ENCODE measurements at places on chromosomes 1 and 21.

- DNase-seq, result no peak
Observed at GRCh38 chr1:82337635-82338034, 536.9 kb downstream of the ADGRL2 start.

DNA sequence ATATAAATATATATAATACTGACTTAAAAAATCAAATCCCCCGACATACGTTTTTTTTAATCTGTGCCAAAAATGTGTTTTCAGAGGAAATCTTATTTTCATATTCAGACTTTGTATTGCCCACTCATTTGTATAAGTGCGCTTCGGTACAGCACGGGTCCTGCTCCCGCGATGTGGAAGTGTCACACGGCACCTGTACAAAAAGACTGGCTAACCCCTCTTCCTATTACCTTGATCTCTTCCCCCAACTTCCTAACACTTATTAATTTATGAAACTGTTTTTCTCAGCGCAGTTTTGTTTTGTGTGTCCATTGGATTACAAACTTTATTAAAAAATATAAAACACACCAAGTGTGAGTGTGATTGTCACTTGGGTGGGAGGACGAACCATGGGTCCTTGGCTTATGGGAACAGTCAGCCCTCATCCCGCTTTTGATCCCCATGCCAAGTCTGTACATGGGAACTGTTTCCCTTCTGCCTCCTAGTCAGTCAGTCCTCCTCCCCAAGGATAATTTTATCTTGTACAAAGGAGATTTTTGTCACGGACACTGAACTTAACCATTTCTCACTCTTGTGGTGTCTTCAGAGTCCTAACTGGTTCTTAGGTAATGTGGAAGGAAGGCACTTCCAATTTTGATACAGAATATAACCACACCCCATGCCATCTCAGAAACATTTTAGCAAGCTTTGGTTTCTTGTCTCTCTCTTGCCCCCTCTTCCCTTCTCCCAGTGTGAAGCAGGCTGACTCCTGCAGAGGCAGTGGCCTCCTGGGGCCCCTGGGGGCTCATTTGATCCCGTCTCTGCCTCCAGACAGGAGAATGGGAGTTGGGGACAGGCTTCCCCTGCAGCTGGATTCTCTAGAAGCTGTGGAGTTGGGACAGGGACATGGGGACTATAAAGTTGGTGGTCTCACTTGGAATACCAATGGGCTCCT, 35.5 kb downstream of the ZBTB17 start:
- DNase-seq, result no peak

DNA sequence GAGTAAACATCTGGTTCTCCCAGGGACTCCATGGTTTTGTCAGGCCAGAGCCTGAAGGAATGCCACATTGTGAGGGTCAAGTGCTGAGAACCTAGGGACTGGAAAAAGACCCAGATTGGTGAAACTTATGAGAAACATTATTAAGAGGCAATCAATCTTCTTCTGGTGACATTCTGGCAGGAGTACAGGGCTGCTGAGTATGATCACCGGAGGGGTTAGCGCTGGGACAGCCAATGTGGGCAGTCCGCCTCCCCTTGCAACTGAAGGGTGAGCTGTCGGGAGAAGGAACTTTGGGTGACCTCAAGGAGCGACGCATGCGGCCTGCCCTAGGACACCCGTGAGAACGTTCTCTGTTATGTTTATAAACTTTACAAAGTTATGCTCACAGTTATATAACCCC, 429.0 kb downstream of the LMO4 start:
- DNase-seq, result no peak

GRCh38 chr1:25690396-25690956, 73.9 kb downstream of the MAN1C1 start:
- DNase-seq, result no peak

- no peak for DNase-seq
Observed at GRCh38 chr1:17004466-17005364, 7.0 kb downstream of the ATP13A2 start.

DNA sequence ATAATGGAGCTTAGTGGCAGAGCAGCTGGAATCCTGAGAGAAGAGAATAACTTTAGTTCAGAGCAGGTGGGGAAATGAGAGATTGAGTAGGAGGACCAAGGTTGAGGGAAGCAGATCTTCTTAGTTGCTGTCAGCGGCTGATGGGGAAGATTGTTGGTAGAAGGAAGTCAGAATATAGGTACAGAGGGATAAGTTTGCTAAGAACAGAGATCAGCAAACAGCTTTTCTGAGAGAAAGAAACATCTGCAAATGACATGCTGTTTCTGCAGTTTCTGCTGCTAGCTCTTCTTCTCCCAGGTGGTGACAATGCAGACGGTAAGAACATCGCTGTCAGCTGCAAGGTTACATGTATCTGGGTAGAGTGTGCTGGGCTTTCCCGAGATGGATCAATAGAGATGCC, at the start of gene CD1C:
Gene CD1C (plus strand): TSS at position 113 of the 400 bp plus-strand sequence. CDS start 142 bp downstream, at position 255.
- DNase-seq, result no peak

DNA sequence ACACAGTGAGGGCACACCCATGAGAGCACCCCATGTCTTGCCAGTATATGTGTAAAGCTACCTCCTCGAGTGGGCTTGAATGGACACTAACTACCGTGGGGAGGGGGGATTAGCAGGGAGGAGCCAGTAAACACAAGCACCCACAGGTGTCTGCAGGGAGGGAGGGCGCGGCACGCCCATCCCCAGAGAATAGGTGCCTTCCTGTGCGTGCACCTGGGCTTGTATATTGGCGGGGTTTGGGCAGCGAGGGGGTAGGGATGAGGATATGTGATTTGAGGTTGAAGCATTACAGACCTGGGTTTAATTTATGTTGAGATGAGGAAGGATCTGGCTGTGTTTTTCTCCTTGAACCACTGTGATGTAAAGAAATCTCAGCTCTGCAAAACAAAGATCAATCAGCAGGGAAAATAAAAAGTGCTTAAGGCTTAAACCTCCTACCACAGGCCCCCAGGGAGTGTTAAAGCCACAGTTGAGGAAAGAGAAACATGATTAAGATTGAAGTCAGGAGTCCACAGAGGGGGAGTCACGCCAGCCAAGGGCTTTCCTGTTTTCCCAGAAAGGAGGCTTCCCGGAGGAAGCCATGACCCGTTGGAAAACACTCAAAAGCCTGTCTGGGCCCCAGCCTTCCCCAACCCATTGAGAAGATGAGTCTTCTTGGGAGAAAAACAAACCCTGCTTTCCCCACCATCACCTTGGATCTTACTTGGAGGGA, 80.0 kb downstream of the CAMK2N1 start:
- DNase-seq, result peak; percentile 97

GRCh38 chr1:151997284-151997570, 3.6 kb upstream of the S100A10 start:
- DNase-seq, result no peak

DNA sequence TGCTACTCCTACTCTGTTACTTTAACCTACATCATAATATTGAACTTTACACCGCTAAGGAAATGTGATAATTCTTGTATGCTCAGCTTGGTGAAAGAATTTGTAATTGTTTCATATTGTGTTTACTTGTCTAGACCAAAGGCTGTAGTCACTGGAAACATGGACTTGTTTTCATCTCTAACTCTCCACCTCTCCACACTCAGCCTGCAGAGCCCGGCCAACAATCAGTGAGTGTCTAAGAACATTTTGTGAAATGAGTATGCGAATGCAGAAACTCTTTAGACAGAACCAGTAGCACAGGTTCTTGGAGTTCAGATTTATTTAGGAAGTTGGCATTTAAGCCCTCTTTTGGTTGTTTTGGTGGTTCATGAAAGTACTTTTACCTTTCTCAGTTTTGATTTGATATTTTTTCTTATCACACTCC, 3.2 kb upstream of the RWDD3 start:
- DNase-seq, result no peak

- DNase-seq, result no peak
Observed at GRCh38 chr1:27435566-27436203, 43.3 kb downstream of the GPR3 start.

- DNase-seq, result no peak
Observed at GRCh38 chr1:110498270-110498669, 20.7 kb downstream of the KCNA10 start.

DNA sequence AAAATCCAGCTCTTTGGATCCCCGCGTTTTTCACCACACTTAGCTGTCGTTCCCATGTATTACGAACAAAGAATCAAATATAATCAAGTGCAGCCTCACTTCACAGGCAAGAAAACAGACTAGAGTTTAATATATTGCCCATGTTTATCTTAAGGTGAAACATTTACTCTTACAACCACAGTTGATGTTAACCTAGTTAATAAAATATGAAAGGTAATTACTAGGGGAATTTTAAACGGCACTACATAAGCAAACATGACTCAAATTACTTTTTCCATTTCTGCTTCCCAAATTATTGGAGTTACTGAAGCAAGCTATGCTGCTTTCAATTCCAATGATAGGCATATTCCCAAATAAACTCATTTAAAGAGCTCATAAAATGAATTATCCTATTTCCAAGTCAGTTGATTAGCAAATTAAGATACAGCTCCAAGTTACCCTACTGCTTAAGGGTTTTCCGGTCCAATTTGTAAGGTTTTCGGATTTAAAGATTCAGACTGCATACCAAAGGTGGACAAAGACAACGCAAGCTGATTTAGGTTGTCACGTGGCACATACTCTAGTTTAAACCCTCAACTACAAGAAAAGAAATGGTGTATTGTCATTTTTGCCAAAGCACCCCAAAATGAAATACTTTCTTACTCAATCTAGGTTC, 5.9 kb downstream of the COX20 start:
- DNase-seq, result no peak

DNA sequence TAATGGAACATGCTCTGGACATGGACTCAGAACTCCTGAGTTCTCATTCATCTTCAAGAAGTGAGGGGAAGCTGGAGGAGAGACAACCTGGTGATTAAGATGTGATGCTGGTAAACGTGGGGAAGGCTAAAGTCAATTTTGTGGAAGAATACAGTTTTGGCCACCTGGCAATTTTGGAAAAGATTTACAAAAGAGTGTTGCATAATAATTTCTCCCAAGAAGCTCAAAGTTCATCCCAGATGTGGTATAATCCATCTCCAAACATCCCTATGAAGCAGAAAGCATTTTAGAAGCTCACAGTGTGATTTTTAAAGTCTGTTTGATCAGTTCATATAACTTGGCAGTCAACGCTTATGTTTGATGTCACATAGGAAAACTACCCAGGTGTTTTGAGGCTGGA, 208.7 kb downstream of the LMX1A start:
- DNase-seq, result no peak

GRCh38 chr1:53469373-53469772, 10.2 kb downstream of the DMRTB1 start:
- no peak for DNase-seq

GRCh38 chr1:5949085-5949760, 43.0 kb downstream of the NPHP4 start:
- DNase-seq, result no peak
